ENCODE measurements at places on chromosomes 6 and 20. TPM values are rescaled to one million over a fixed set of nuclear protein-coding genes. Genes with fewer than 3 reads are reported as not detected.

C20orf204 gene
- 0.05 TPM for polyA plus RNA-seq

HUS1B gene
- not detected for polyA plus RNA-seq

TUBB1 gene
- 0.08 TPM for polyA plus RNA-seq

TRIM40 gene
- polyA plus RNA-seq, result not detected

EPPIN gene
- polyA plus RNA-seq, result not detected

TMEM244 gene
- not detected for polyA plus RNA-seq

DNA sequence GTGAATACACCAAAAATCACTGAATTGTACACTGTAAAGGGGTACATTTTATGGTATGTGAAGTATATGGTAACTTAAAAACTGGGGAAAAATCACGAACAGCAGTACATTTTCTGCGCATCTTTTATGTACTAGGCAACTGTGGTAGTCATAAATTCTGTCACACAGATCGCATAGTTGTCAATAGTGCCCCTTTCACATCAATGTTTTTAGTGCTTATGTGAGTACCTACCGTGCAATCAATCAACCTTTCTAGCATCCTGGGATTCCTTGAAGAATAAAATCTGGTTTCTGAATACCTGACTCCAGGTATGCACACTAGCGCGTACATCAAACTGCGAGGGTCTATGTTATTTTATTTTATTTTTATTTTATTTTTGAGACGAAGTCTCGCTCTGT lies 637 bp upstream of the RPF2 start:
- H3K4me3 ChIP-seq, result peak overlapping the region; percentile 91
- H3K4me1 ChIP-seq, result peaks cover 17% of the 10 kb centered on the region
- peak overlapping the region; percentile 88 for H3K27ac ChIP-seq
- H3K27me3 ChIP-seq, result no peaks in the 10 kb centered on the region
- H3K36me3 ChIP-seq, result peaks cover 10% of the 10 kb centered on the region

- H3K27me3 ChIP-seq, result no peaks in the 10 kb centered on the region
- H3K36me3 ChIP-seq, result no peaks in the 10 kb centered on the region
- H3K4me1 ChIP-seq, result no peaks in the 10 kb centered on the region
- no peak overlapping the region for H3K27ac ChIP-seq
Measured at GRCh38 chr6:133817460-133818047, 71.4 kb upstream of the TCF21 start.

DNA sequence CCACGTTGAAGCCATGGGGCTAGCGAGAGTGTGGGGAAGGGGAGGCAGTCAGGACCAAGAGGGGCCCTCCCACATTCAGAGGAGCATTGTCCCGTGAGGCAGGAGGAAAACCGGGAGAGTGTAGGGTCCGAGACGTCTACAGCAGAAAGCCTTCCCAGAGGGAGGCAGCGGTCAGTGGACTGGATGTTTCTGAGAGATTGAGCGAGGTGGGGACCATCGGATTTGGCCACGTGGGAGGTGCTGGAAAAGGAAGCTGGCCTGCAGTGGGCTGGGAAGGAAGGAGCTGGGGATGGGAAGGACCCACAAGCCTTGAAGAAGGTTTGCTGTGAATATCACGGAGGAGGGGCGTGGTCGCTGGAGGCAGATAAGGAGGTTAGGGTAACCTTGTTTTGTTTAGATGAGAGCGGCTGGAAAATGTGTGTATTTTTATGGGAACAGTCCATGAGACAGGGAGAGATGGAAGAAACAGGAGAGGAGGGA lies 119.0 kb upstream of the RNF24 start:
- peaks cover 7% of the 10 kb centered on the region for H3K27me3 ChIP-seq
- no peak overlapping the region for H3K4me3 ChIP-seq
- peaks cover 8% of the 10 kb centered on the region for H3K4me1 ChIP-seq
- no peaks in the 10 kb centered on the region for H3K36me3 ChIP-seq
- H3K27ac ChIP-seq, result no peak overlapping the region
- no peak for DNase-seq

GRCh38 chr6:43465948-43466347 lies 10.6 kb upstream of the DLK2 start:
- no peak overlapping the region for H3K4me3 ChIP-seq
- no peak overlapping the region for H3K27ac ChIP-seq
- peaks cover 9% of the 10 kb centered on the region for H3K27me3 ChIP-seq
- H3K4me1 ChIP-seq, result no peaks in the 10 kb centered on the region

- DNase-seq, result no peak
- H3K4me1 ChIP-seq, result no peaks in the 10 kb centered on the region
- H3K4me3 ChIP-seq, result no peak overlapping the region
- H3K27ac ChIP-seq, result no peak overlapping the region
- no peaks in the 10 kb centered on the region for H3K27me3 ChIP-seq
Measured at GRCh38 chr20:33132513-33133372, 35.2 kb upstream of the BPIFA2 start.
